ENCODE measurements at places on chromosomes 4 and X.
A peak's percentile ranks its signal among the peaks of the same experiment; 100 is the strongest.

DNA sequence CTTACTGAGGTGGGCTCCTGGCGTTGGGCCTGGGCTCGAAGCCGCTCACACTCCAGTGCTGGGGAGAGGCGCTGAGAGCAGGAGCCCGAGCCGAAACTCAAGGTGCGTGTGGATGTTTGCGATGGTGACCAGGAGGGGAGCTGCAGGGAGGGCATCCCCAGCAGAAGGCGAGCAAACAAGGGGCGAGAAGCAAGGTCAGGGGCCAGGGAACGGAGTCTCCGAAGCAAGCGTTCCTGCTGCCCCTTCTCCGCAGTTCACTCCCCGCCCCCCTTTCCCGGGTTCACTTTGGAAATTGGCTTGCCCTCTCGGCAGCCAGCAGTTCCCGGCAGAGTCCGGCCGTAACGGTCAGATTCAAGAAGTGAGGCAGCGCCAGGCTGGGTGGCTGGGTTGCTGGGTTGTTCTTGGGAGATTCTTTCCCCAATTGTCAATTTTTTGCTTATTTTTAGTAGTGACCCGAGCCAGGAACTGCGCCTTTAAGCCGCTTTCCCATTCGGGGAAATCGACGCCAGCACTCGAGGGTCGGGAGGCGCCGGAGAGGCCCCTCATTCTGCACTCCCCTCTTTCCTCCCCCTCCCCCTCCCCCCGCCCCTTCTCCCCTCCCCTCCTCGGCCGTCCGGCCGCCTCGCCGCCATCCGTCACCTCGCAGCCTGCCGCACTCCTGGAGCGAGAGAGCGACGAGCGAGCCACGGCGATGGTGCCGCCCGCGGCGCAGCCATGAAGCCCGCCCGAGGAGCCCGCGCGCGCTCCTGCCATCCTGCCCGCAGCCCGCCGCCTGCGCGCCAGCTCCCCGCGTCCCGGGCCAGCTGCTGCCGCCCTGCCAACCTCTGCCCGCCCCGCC is at the start of gene FRMPD3:
Gene FRMPD3 (plus strand): TSS at position 655 of the 838 bp plus-strand sequence. CDS start 76,937 bp downstream, outside the sequence.
- DNase-seq: no peak

- no peak for DNase-seq
Measured at GRCh38 chrX:70088751-70089150, 26.5 kb downstream of the OTUD6A start.

- peak; percentile 69 for DNase-seq
Measured at GRCh38 chrX:103918050-103918449, 44.4 kb upstream of the TMSB15B start.

DNA sequence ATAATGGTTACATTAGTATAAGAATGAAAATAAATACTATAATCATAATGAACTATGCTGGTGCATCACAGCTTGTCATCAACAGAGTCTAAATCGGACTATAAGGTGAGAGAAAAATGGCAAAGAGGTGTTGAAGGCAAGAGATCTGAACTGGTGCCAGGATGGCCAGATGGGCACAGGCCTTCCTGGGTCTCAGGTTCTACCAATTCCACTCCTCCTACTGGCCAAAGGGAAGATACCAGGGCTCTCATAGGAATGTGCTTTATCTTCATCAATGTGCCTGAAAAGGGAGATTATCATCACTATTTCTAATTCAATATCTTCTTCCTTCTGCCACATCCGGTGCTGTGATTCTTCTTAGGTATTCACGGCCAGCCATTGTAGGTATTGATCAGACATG is 107.6 kb downstream of the GASK1B start:
- no peak for DNase-seq

- DNase-seq: no peak
Measured at GRCh38 chr4:31100536-31100935, 380.4 kb downstream of the PCDH7 start.

GRCh38 chr4:71026086-71026485 is 32.6 kb downstream of the DCK start:
- peak; percentile 88 for DNase-seq

GRCh38 chrX:46630141-46630540 is 56.6 kb downstream of the CHST7 start:
- DNase-seq: peak; percentile 34

DNA sequence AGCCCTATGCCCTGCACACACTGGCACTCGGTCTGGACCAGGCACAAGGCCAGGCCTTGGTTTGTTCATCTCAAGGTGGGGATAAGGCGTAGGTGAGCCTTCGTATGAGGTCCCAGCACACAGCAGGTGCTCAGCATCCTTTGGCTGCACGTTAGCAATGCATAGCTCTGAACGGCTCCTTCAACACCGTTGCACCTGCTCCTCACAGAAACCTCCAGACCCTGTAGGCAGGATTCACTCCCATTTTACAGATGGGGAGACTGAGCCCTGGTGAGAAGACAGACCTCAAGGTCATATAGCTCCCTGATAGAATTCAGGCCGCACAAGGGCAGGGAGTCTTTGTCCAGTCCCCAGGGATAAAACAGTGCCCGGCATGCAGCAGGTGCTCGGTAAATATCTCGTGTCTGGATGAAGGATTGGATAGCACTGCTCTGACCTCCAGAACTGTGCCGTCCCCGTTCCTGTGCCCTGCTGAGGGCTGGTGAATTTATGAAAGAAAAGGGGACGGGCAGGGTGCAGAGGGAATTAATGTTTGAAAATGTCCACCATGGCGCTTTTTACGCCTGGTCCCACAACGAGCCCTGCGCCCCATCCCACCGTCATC is 2.4 kb downstream of the PPP2R2C start:
- DNase-seq: no peak

All from fibroblast of skin of scalp (primary cell).